GM20000 (cell line): ENCODE measurements at places on chromosomes 5 and 9.

DNA sequence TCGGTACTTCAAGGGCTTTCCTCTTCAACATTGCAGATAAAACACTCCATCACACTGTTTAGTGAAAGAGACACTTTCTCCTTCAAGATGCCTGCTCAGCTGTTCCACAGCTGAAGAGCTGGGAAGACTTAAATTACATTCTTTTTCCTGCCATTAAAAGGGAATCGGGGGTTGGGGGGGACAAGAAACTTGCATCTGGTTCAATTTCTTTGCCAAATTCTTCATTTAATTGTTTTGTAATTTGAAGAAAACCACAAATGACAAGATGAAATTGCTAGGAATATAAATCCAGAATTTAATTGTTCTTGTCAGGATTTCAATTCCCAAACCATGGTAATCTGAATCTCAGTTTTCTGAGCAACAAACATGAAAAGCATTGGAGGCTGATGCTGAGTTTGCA lies 478.3 kb downstream of the EBF1 start:
- no peak for DNase-seq

DNA sequence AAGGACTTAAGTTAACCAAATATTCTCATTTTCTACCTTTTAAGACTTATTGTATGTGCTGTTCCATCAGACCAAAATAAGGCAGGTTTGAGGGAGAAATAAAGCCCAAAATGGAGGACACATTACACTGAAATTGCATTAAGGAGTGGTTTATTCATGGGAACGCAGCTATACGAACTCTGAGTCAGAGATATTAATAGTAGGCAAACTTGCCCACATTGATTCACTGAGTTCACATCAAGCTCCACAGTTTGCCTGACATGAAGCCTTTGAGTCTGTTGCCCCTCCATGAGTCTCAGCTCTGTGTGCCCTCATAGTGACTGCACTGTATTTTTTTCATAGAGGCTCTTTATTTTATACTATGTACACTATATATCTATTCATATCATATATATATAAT lies 135.0 kb upstream of the SNX2 start:
- DNase-seq, result no peak

DNA sequence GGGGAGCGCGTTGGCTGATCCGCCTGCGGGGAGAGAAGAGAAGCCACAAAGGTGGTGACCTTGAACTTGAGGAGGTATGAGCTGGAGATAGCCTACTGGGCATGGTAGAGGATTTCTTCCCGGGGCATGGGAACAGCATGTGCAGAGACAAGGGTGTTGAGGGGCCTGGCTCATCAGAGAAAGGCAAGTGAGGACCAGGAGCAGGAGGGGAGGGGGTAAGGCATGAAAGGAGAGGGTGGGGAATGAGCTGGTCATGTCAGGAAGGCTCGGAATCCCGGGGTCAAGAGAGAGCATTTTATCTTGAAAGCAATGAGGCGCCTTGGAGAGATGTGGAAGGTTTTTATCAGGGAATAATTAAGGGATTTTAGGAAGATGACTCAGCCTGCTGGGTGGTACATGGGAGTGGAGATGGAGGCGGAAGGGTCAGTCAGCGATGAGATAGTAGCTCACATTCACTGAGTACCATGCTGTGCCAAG lies 121.1 kb downstream of the LHX2 start:
- DNase-seq, result peak; percentile 0

- DNase-seq, result no peak
Observed at GRCh38 chr5:144832416-144832815, 661.7 kb downstream of the KCTD16 start.

- no peak for DNase-seq
Observed at GRCh38 chr5:312845-313244, 8.7 kb upstream of the AHRR start.

- no peak for DNase-seq
Observed at GRCh38 chr9:72952914-72953313, at the start of gene ALDH1A1. ALDH1A1 (minus strand) TSS chr9:72953053; CDS start chr9:72953000, 53 bp downstream.

- no peak for DNase-seq
Observed at GRCh38 chr9:21988056-21988990, 5.9 kb downstream of the CDKN2A start.

GRCh38 chr5:110055302-110055701 lies 365.6 kb downstream of the MAN2A1 start:
- no peak for DNase-seq

- no peak for DNase-seq
Observed at GRCh38 chr9:132749306-132749705, 79.0 kb downstream of the GTF3C4 start.

DNA sequence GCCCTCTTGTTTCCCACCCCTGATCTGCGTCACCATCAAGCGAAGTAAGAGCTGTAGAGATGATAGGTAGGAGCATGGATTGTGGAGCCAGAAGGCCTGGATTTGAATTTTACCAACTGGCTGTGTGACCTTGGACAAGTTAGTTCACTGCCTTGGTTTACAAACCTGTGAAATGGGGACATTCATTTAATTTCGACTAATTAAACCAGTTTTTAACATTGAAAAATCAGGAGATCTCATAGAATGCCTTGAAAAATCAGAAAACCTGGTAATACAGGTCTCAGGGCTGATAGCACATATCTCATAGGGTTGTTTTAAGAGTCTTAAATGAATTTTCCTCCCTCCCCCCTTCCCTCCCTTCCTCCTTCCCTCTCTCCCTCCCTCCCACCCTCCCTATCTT lies 38.8 kb downstream of the STC2 start:
- DNase-seq, result no peak

DNA sequence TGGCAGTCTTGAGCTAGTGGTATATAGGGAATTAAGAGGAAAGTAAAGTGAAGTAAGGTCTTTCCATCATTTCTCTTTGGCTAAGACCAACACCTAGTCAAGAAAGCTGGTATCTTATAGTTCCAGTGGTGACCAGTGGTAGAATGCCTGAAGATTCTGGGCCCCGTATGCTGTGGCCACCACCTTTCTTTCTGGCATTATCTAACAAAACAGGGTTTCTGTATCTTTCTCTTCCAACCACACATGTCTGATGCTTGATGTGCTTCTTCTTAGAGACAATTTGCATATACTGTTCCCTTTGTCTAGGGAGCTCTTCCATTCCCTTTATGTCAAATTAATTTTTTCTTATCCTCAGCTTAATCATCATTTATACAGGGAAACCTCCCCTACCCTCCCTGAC lies 109.9 kb upstream of the SSBP2 start:
- no peak for DNase-seq

- DNase-seq, result no peak
Observed at GRCh38 chr9:119861842-119862241, 492.6 kb upstream of the BRINP1 start.

DNA sequence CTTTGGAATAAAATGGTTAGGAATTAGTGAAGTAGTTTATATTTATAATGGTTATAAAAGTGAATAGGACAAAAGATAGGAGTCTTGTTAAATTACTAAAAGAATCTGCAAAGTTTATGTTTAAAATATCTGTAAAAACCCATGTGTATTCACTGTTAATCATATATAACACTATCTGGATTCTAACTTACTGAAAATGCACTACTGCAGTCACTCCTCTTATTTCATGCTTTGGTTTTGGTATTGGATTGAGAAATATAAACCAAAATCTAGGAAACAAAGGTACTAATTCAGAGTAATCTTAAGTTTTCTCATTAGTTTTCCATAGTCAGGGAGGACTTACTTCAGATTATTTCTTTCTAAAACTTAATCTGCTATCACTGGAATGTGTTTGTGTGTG lies 49.5 kb downstream of the ST8SIA4 start:
- DNase-seq, result no peak

DNA sequence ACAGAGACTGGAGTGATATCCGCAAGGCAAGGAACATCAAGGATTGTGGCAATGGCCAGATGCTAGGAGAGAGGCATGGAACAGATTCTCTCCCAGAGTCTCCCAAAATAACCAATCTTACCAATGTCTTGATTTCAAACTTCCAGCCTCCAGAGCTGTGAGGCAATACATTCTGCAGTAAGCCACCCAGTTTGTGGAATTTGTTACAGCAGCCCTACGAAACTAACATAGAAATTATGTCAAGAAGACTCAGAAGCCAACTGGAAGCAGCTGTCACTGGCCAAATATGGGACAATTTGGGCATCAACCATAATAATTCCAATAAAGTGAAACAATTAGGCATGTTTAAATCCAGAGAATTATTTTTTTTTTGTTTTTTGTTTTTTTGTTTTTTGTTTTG lies 271.1 kb downstream of the NDUFS4 start:
- DNase-seq, result no peak

DNA sequence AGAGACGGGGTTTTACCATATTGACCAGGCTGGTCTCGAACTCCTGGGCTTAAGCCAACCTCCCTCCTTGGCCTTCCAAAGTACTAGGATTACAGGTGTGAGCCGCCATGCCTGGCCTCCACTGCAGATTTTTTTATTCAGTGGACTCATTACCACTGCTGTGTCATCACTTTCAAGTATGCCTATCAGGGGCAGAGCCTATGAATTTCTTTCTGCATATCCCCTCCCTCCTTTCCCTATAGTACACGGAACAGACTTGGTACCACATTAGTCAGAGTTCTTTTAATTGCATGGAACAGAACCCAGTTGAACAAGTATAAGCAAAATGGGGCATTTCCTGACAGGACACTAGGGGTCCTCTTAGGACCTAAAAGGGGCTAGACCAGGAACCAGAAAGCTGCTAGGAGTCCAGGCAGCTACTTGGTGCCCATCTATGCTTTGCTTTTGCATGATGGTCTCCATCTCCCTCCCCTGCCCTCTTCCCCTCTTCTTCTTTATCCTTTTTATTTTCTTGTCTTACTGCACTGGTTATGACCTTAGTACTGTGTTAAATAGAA lies 5.8 kb downstream of the BSPRY start:
- DNase-seq, result no peak

GRCh38 chr5:134175921-134176510 lies 734 bp downstream of the SKP1 start:
- DNase-seq, result no peak

DNA sequence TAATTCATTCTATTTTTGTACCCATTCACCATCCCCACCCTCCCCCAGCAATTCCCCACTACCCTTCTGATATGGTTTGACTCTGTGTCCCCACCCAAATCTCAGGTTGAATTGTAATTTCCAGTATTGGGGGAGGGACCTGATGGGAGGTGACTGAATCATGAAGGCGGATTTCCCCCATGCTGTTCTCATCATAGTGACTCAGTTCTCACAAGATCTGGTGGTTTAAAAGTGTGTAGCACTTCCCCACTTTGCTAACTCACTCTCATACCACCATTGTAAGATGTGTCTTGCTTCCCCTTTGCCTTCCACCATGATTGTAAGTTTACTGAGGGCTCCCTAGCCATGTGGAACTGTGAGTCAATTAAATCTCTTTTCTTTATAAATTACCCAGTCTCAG lies 25.9 kb upstream of the TESK1 start:
- no peak for DNase-seq

DNA sequence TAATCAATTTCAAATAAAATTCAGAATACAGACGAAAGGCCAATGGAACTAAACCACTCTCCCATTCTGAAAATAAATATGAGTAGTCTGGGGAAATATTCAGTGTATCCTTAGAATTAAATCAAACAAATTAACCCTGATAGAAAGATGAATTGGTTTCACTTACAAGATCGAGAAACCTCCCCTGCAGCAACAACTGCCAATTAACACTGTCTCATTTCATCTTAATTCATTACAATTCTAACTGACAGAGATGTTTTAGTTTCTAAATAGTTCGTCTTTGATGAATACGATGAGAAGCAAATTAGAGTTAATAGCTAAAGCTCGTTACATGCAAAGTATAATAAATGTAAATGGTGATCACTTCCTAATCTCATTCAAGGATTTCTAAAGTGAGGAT lies 247.1 kb downstream of the EDIL3 start:
- no peak for DNase-seq

DNA sequence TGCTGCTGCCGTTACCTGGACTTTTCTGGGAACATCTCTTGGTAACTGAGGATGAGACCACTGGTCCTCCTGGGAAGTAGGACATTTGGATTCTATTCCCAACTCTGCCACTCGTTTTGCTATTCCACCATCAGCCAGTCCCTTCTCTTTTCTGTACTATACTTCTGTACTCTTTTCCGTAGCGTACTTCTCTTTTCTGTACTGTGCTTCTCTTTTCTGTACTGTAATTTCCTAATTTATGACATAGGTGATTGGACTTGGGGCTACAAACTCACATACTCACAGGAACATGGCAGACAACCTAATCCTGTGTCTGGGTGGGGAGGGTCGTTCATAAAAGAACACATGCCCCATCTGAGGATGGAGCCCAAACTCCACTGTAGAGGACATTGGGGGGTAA lies 335.3 kb upstream of the PANK3 start:
- DNase-seq, result no peak

GRCh38 chr5:84403773-84404172 lies 19.1 kb upstream of the EDIL3 start:
- no peak for DNase-seq

GRCh38 chr5:125372694-125373631 lies 626.5 kb upstream of the ZNF608 start:
- DNase-seq, result no peak

- no peak for DNase-seq
Observed at GRCh38 chr9:91100878-91101450, 260.8 kb downstream of the AUH start.

DNA sequence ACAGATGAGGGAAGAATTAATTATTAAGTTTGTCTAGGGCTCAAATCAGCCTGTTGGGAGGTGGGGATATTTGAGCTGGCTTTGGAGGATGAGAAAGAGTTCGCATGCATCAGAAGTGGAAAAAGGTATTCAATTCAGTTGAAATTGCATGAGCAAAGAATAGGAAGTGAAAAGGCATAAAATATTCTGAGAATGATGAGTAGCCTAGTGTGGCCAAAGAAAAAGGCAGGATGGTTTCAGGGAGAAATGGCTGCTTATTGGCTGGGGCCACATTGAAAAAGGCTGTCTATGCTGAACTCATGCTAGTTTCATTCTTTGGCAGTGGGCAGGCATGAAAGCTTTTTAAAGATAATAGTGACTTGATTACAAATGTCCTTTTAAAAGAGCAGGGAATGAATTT lies 235.4 kb upstream of the RIOK2 start:
- DNase-seq, result no peak

- DNase-seq, result no peak
Observed at GRCh38 chr9:127562841-127563401, 49.2 kb upstream of the STXBP1 start.

DNA sequence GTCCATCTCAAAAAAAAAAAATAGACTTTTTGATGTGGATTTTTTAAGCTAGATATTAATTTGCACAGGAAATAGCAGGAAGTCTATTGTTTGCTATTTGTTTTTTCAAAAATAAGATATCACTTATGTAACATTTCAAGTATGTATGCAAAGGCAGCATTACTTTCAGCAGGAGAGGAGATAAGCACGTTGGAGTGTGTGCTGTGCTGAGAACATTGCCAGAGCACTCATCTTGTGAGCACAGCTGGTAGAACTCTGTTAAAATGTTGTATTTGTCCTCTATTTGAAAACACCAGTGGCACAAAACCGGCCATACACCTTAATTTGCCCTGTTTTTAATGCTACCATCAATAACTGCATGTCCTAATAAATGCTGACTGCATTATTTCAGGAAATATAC lies 1061.9 kb upstream of the CDH18 start:
- DNase-seq, result no peak

- DNase-seq, result no peak
Observed at GRCh38 chr5:33701251-33701650, 190.5 kb downstream of the ADAMTS12 start.

- DNase-seq, result no peak
Observed at GRCh38 chr9:92407818-92408217, 3.4 kb upstream of the OGN start.
